ENCODE measurements at places on chromosomes 12 and 14. TPM values are rescaled to one million over a fixed set of nuclear protein-coding genes. Genes with fewer than 3 reads are reported as not detected.

Gene DNAH10
- 2.3 TPM for total RNA-seq

- no peak for DNase-seq
These were observed 18.9 kb downstream of the TMEM120B start for GRCh38 chr12:121731473-121731872.

DNA sequence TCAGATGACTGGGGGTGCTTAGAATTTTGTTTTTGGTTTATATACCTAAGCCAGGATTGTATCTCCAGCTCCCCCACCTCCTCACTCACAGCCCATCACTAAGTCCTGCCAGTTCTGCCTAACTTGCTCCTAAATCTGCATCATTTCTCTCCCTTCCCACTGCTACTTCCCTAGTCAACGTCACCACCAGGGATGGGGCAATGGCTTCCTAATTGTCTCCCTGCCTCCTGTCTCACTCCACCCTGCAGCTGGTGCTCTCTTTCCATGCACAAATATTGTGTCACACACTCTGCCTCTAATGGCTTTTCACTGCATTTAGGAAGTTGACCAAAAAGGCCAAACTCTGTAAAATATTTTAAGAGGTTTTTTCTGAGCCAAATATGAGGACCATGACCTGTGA lies 11.5 kb downstream of the OAS2 start:
- DNase-seq: no peak

- no peak for DNase-seq
These were observed 6.8 kb upstream of the SYNE3 start for GRCh38 chr14:95523051-95523814.

GRCh38 chr12:77696183-77696582 lies 134.5 kb upstream of the NAV3 start:
- DNase-seq: no peak

Gene TAS2R7
- total RNA-seq: not detected

GRCh38 chr12:88371416-88372183 lies 208.7 kb downstream of the KITLG start:
- DNase-seq: no peak

Gene CEBPE
- total RNA-seq: 2.7 TPM

GRCh38 chr12:24081092-24081529 lies 131.6 kb upstream of the SOX5 start:
- DNase-seq: no peak

DNA sequence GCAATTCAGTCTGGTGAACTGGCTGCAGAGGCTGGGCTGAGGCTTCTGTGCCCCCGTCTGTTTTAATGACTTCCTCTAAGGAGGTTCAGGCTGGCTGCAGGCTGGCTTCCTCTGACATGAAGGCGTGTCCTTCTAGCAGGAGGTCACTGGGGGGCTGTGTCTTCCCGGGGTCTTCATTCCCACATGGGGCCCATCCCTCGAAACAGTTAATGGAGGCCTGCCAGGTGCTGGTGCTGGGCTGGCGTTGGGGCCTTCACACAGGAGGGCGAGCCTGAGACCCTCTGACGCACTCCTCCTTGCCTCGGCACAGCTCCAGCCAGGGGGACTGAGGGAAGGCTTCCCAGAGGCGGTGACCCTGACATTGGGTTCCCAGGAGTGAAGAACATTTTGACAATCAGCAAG lies 57.7 kb upstream of the DLK1 start:
- DNase-seq: no peak

- no peak for DNase-seq
These were observed 58.6 kb downstream of the VWF start for GRCh38 chr12:6065863-6066199.

Gene RERG
- 39.4 TPM for total RNA-seq

DNA sequence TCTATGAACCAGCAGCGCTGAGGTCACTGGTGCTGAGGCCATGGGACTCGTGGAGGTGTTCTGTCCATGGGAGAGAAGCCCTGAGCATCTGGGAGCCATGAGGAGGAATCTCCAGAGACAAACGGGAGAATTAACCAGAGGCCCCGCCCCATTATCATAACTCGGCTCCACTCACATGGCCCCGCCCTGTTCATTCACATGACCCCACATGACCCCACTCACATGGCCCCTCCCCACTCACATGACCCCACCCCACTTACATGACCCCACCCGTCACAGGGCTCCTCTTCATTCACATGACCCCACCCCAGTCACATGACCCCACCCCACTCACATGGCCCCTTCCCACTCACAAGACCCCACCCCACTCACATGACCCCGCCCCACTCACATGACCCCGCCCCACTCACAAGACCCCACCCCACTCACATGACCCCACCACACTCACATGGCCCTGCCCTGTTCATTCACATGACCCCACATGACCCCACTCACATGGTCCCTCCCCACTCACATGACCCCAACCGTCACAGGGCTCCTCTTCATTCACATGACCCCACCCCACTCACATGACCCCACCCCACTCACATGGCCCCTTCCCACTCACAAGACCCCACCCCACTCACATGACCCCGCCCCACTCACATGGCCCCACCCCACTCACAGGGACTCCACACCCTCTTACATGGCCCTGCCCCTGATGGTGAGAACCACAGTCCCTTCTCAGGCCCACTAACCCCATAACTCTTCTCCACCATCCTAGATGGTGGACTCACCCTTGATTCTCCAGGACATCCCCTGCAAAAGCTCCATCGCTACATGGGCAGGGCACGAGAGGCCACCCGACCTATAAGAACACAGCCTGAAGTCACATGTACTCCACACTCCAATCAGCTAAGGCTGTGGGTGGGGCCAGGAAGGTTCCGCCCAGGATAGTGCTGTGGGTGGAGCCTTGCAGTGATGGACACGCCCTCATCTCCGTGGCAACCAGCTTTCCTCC lies 151.1 kb upstream of the SFSWAP start:
- no peak for DNase-seq

Gene PZP
- total RNA-seq: not detected

DNA sequence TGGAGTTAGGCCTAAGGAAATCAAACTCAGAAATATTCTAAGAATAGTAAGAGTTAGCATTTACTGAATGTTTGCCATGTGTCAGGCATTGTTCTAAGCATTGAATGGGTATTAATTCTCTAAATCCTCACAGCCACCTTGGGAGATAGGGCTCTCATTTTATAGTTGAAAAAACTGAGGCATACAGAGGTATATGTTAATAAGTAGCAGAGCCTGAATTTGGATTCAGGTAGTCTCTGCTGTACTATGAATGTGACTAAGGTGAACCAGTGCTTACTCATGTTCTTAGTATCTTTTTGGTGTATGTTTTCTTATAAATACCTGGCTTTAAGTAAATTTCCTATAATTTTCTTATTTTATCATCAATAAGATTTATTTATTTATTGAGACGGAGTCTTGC lies 8.1 kb downstream of the ARF6 start:
- DNase-seq: no peak

- no peak for DNase-seq
These were observed 143.0 kb downstream of the ADGRD1 start for GRCh38 chr12:131096681-131097181.

DNA sequence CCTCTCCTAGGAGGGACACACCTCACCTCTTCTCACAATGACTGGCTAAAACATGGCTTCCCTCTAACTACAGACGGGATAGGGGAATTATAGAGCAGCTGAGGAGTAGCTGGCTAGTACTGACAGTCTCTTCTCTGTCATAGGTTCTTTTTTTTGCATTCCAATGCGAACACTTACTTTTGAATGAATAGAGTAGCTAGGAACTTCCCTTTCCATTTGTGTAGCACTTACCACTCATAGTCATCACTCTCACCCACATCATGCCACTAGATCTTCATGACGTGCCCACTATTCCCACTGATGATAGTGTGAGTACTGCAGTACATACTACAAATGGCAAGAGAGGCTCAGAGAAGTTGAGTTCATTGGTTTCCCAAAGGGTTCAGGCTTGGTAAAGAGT lies 143.9 kb upstream of the HIF1A start:
- no peak for DNase-seq

DNA sequence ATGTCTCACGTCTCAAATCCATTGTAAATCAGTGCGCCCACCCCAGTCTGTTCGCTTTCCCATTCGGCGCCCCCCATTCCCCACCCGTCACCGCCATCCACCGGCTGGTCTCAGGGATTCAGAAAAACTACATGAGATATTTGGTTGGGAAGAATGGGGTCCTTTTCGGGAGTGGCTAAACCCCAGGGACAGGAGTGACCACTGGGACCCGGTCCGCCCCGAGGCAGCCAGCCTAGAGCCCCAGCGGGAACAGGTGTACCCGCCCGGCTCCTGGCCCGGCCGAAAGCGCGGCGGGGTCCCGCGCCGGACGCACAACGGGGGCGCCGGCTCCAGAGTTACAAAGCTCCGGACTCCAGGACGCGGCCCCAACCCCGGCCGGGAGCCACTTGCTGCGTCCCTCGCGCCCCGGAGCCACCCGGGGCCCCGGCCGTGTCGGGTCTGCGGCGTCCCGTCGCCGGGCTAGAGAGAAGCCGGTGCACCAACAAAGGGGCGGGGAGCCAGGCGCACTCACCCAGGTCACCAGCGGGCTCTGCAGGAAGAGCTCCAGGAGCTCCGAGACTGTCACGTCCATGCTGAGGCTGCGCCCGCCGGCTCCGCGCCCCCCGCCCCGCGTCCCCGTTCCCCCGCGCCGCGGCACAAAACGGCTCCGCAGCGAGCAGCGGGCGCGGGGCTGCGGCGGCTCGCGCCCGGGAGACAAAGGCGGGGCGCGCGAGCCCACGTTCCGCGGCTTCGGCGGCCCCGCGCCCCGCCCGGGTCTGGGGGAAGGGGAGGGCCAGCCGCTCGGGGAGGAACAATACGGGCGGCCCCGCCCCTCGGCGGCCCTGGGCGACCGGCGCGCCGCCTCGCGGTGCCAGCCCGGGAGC lies at the start of gene CCDC88C:
TSS of gene CCDC88C (minus strand) at position 701 of the 863 bp plus-strand sequence. CDS start at position 571, 130 bp downstream.
- no peak for DNase-seq

Gene ETFBKMT
- total RNA-seq: 2.4 TPM

Gene SRGAP1
- total RNA-seq: 14.4 TPM

- DNase-seq: no peak
These were observed 205.7 kb downstream of the DIO2 start for GRCh38 chr14:80005561-80005960.

DNA sequence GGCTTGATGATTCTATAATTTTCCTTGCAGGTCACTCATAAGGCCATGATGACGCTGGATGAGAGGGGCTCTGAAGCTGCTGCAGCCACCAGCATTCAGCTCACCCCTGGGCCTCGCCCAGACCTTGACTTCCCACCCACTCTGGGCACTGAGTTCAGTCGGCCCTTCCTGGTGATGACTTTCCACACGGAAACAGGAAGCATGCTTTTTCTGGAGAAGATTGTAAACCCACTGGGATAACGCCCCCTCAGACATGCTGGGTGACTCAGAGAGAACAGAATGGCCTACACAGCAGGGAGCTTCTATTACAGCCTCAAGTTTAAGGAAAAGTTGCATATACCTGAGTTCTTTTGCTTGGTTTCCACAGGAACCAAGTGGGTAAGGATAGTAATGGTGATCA lies 34.3 kb downstream of the SERPINA3 start:
- no peak for DNase-seq

DNA sequence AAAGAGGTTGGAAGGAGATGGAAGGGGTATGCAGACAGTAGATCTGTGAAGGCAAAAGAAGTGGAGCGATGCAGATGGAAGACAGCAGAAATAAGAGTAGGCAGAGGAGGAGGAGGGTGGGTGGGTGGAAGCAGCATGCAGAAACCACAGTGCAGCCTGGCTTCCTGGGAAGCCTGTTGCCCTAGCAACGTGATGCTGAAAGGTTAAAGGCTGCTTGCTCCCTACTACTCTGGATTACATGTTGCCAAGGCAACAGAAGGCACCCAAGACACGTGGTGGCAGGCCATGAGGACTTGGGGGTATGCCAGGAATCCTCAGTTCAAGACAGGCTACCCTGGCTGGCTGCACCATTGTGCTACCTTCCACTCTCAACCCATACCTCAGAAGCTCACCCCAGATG lies 129.6 kb downstream of the GRIN2B start:
- DNase-seq: no peak

Gene PEBP1
- total RNA-seq: 445 TPM

DNA sequence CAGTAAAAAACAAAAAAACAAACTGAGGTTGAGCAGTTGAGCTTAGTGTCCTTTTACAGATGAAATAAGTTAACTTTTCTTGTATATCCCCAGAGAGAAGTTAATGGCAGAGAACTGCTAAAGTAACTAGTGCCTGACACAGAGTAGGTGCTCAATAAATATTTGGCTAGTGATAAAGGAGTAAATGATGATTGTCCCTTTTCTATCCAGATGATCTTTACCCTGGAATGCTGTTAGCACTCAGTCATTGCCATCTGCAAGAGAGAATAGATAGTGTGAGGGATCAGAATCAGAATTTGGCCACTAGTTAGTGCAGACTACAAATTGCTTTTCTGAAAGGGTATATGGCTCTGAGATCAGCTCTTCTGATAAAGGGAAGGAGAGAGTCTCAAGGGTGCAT lies 21.6 kb downstream of the VEZT start:
- DNase-seq: no peak

DNA sequence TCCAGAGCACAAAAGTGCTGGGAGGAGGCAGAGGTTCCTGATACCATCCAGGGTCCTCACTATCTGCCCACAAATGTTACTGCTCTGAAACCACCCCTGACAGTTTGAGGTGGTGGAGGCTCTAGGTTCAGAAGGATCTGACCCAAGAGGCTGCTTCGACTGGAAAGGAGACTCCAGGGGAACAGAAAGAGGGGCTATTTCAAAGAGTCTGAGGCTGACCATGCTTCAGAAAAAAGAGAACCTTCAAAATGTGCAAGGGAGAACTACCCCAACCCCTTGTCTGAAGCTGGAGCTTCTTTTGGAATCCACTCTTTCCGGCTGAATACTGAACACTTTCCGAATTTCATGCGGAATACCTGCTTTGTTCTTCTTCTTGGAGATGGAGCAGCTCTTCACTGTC lies 41.8 kb downstream of the RBM19 start:
- DNase-seq: no peak

Data from omental fat pad (tissue), 4 donors.